ENCODE measurements at places on chromosomes 16 and 17. TPM values are rescaled to one million over a fixed set of nuclear protein-coding genes. Genes with fewer than 3 reads are reported as not detected.

DNA sequence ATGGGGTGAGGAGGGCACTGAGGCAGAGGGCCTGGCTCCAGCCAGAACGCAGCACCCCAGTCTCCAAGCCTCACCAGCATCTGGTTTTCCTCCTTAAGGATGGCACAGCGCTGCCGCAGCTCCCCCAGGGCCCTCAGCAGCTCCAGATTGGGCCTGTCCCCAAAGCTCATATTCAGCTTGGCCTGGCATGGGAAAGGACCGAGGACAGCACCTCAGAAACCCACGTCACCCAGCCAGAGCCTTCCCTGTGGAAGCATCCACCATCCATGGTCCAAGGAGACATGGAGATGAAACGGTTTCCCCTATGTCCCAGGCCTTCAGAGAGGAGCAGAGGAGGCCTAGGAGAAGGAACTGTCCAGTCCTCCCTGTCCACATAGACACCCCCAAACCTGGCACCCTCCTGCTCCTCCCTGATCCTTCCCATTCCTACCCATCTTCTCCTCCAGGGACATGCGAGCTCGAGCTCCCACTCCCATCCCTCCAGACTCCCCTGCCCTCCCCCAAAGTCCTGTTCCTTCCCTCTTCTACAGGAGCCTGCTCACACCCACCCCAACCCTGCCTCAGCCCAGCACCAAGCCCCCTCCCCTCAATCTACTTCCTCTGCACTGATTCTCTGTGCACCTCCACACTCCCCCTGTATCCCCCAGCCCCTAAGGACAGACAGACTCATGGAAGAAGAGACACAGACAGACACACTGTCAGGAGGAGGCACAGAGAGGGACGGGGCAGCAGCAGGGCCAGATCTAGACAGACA is 1.8 kb downstream of the TSPOAP1 start:
- no peak for DNase-seq

- DNase-seq: no peak
Measured at GRCh38 chr16:85301231-85301630, 189.0 kb upstream of the CIBAR2 start.

LPO gene
- not detected for total RNA-seq

DNA sequence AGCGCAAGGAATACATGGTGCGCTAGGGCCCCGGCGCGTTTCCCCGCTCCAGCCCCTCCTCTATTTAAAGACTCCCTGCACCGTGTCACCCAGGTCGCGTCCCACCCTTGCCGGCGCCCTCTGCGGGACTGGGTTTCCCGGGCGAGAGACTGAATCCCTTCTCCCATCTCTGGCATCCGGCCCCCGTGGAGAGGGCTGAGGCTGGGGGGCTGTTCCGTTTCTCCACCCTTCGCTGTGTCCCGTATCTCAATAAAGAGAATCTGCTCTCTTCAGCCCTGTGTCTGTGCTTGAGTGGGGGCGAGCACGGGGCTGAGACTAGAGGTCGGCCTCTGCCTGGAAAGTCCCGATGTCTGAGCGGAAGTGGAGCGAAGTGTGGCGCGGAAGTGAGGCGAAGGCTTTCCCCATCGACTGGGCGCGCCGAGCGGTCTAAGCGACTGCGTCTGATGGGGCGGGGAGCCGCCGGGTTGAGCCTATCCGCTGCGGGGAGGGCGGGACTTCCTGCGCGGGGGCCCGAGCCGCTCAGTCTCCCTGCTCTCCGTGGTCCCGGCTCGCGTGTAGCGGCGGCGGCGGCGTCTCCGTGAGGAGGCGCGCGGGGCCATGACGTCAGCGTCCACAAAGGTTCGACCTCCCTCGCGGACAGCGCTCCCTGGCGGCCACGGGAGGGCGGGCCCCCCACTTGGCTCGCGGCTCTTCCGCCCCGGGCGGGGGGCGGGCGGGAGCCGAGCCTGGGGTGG is 2.0 kb downstream of the RNASEK start:
- DNase-seq: peak; percentile 99

DNA sequence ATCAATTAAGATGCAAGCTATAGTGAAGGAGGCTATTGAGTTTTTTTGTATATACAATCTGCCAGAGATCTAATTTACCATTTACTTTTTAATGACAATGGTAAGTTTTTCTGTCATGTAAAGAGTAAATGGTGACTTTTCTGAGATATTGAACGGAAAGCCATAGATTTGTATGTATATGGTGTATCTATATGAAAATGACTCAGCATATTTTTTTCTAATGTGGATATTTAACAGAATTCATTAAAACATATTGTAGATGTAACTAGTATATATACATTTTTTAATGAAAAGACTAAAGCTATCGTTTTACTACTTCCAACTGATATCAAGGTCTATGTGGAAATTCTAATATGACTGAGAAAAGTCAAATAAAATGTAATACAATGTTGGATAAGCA is 34.1 kb downstream of the CNTNAP4 start:
- no peak for DNase-seq

KIF18B gene
- 1.0 TPM for total RNA-seq

SCARF1 gene
- 9.9 TPM for total RNA-seq

GRCh38 chr17:19357761-19358160 is 4.8 kb downstream of the B9D1 start:
- no peak for DNase-seq

GRCh38 chr17:8121681-8122421 is 2.1 kb downstream of the HES7 start:
- DNase-seq: peak; percentile 91

KRT39 gene
- 0.51 TPM for total RNA-seq

SRCAP gene
- 34.1 TPM for total RNA-seq

GRCh38 chr16:29811170-29811895 is 660 bp upstream of the PRRT2 start:
- peak; percentile 98 for DNase-seq

EME1 gene
- total RNA-seq: 1.3 TPM

- no peak for DNase-seq
Measured at GRCh38 chr17:27945333-27945616, 52.1 kb upstream of the LYRM9 start.

- DNase-seq: no peak
Measured at GRCh38 chr17:31697838-31698237, 161.2 kb downstream of the COPRS start.

SRL gene
- total RNA-seq: 1.0 TPM

DNA sequence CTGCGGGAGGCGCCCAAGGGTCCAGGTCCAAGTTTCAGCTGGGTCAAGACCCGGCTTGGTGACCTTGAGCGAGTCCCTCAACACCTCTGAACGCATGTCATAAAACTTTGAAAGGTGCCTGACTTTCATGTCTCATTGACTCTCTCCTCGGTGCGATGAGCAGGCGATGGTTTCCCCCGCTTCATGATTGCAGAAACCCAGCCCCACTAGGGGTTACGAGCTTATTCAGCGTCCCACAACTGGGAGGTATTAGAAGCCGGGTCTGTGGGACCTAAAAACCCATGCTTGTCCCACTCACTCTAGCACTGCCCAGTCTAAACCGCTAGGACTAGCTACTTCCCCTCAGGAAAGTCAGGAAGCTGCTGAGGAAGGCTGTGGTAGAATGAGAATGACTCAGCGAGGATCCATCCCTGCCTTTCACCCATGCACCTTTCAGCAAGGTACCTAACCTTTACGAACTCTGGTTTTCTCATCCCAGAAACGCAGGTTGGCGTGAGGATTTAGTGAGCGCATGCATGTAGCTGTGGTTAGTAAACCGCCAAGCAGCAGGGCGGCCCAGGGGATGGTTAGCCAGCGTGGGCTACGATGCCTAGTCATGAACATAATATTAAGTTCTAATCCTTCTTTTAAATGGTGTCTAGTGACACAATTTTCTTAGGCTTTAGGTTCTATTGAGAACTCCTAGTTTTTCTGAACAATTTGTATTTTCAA is 26.2 kb upstream of the RFFL start:
- peak; percentile 88 for DNase-seq

- DNase-seq: no peak
Measured at GRCh38 chr17:79933863-79934652, 94.8 kb upstream of the CBX4 start.

WFDC1 gene
- total RNA-seq: not detected

GRCh38 chr17:12098568-12098967 is 77.9 kb downstream of the MAP2K4 start:
- no peak for DNase-seq

CNTNAP4 gene
- not detected for total RNA-seq

CSH1 gene
- not detected for total RNA-seq

DNA sequence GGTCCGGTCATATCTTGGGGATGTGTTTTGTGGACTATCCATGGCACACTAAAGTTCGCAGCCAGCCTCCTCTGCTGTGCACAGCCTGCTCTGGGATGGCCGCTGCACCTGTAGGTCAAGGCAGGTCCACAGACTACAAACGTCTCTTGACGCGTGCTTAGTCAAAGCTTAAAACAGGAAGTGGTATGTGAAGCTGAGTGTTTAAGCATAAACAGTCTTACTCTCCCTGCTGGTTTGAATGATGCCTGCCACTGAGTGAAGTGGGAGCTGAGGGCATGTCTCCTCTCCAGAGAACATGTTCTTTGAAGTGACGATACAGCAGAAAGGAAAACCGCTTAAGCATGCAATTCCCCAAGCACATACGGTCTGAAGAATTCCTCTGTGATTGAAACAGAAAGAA is 365.6 kb downstream of the SLC39A11 start:
- no peak for DNase-seq

All from lower leg skin (tissue), 4 donors.